ENCODE measurements at places on chromosomes 16 and 17.
A peak's percentile ranks its signal among the peaks of the same experiment; 100 is the strongest.

DNA sequence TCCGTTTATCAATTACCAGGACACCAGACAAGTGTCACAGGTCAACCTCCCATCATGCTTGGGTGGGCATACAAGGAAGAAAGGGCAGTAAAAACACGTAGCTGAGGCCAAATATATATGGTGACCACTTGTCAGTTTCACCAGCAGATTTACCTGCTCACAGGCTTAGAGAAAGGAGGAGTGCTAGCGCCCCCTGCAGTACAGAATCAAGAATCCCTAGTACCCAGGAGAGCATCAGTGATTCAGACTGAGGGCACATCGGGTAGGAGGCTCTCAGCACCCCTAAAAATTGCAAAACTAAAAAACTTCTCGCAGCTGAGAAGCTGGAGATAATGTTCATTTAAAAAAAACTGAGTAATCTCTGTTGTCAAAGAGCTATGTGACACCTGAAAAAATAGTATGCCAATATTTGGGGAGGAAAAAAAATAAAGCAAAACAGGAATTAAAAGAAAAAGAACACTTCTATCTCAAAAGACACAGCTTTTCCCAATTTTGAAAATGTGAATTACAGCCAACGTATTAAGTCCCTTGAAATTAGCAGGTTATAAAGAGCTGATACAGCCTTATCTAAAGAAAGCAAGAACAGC lies 21.2 kb upstream of the MON1B start:
- DNase-seq = peak; percentile 30

GRCh38 chr16:85916141-85916890 lies 17.4 kb downstream of the IRF8 start:
- no peak for DNase-seq

GRCh38 chr17:29948448-29949215 lies 7.2 kb downstream of the EFCAB5 start:
- DNase-seq = no peak

DNA sequence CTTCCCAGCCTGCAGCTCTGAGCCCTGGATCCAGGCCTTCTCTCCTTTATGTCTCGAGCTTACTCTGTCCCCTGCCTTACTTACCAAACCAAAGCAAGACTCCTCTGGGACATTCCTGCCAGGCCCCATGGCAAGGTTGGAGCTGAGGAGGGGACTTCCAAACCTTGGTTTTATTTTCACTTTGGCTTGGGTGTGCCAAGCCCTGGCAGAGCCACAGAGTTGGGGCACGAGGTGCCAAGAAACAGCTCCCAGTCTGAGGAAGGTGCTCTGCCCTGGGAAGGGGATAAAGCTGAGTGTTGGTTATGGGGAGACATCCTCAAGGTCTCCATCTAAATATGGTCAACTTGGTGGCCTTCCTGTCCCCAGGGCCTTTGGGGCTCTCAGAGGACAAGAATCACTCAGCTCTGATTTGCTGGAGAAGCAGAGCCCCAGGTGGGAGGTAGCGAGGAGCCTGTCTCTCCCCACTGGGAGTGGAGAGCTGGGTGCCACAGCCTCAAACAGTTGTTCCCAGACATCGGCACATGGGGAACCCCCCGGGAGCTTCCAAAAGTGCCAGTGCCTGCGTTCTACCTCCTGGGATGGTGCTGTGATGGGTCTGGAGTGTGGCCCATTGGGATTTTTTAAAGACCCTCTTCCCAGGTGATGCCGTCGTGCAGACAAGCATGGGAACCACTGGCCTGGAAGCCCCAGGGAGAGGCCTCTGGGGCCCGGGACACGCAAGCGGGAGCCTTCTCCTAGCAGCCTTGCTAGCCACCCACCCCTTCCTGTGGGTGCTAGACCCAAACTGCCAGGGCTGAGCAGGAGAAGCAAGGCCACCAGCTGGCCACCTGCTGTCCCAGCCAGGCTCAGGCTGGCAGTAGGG lies 10.3 kb downstream of the NLRC5 start:
- no peak for DNase-seq

Data from stimulated activated CD4-positive, alpha-beta T cell treated with anti-CD3 and anti-CD28 coated beads, Interleukin-1b, Interleukin-23, amount 100 ng/mL, for 24 hours (primary cell).